ENCODE measurements at places on chromosomes 2 and 18. TPM values are rescaled to one million over a fixed set of nuclear protein-coding genes. Genes with fewer than 3 reads are reported as not detected.

GRCh38 chr2:186560254-186560653 is 29.6 kb upstream of the ITGAV start:
- no peak for DNase-seq

DNA sequence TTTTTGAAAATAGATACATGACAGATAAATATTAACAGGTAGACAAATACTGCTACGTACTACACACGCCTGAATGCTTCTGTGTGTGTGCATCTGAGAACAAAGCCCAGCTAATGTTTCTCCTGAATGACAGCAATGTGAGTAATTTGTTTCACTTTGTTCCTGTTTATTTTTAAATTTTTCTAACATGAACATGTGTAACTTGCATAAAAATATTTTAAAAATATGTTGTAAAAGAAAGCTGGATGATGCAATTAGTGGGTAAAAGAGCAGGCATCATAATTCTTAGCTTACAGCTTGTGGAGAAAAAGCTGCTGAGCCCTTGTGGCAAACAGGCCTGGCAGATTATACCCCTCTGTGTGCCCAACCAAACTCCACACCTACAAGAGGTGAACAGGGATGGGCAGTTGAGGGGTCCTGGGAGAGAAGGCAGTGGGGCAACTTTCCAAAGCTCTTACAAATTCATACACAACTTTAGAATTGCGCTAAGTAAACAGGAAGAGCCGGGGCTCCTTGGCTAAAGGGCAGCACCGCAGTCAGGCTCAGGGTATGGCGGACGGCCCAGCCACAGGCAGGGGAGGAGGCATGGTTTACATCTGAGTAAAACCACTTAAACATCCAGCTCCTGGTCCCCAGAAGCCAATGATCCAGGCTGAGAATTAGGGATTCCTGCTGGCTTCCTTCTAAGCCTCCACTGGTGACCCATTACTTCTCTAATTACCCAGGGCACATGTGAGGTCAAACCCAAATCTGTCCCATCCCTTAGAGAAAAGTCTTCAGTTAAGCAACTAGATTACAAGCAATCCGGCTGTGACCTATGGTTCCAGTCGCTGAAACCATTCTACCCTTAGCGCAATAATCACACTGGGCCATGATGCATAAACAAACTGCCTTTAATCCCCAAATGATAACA is 14.0 kb downstream of the PXDN start:
- DNase-seq = peak; percentile 93

DNA sequence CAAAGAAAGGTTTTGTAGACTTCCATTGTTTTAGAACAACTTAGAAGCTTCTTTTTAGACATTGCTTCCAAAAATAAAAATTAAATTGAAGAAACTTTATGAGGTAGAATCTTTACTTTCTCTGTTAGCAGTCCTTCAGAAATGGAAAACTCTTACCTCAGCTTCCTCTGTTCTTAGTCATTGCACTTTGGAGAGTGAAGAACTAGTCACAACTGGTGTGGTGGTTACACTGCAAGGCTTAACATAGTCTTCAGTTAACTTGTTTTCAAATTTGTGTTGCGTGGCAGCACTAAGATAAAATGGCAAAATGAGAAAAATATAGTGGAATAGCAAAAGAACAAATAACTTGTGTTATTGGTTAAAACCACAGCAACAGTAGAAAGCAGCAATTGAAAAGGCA is 332.6 kb downstream of the KIAA1328 start:
- DNase-seq = no peak

DNA sequence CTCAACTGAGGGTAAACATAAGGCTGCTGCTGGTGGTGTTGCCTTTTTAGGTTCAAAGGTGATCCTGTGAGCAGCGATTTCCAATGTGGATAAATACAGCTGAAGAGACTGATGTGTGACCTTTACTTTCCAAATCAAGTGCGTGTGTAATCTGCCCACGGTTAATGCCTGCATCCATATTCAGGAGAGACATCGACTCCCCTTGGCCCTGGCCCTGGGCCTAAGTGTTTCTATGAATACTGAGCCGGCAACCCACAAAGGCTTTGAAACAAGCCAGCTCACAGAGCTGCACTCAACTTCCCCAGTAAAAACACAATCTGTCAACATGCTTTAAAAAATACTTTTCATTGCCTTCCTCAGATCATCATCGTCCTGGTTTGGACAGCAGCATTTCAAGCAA is 1026.6 kb downstream of the TMEM182 start:
- DNase-seq = no peak

DNA sequence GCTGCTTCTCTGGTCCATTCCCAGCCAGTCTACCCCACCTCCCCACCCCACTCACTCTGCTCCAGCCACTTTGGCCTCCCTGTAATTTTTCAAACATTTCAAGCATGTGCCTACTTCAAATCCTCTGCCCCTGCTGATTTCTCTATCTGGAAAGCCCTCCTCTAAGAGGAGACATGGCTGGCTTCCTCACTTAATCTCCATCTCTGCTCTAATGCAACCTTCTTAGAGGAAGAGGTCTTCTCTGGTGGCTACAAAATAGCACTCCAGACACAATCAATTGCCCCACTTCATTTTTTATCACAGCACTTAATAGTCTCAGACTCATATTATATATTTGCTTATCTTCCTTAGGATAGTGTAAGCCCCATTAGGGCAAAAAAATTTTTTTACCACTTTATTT is 161.1 kb upstream of the SLC39A10 start:
- no peak for DNase-seq

- peak; percentile 92 for DNase-seq
Observed at GRCh38 chr2:156565066-156565710, 129.0 kb downstream of the GPD2 start.

DNA sequence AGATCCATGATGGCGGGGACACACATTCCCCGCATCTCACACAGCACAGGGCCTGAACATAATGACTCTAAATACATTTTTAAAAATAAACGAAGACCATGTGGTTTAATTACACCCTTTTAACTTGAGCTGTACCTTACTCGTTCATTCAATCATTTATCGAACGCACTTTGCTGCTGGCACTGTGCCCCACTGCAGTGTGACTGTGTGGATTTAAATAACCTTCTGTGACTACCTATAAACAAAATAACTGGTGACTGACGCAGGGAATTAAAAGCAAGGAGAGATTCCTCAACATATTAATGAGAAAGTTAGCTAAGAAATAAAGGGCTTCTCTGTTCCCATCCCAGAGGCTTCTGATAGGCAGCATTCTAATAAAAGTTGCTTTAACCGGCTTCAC is 10.9 kb upstream of the FZD7 start:
- DNase-seq = no peak

GRCh38 chr2:138474100-138474825 is 27.3 kb upstream of the SPOPL start:
- no peak for DNase-seq

DNA sequence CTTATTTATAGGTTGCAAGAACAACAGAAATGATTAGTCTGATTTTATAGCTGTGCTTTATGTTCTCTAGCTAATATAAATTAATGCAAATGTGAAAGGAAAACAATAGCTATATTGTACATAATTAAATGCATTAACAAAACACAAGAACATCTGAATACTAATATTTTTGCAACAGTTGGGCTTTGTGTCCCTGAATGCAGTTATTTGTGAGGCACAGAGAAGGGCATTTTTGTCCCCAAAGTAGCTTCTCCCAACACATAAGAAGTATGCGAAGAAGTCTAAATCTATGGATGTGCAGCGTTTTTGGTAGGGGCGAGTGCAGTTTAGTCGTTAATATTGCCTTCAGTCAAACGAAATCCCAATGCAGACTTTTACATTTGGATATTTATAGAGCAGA is 110.0 kb downstream of the MBP start:
- DNase-seq = no peak

DNA sequence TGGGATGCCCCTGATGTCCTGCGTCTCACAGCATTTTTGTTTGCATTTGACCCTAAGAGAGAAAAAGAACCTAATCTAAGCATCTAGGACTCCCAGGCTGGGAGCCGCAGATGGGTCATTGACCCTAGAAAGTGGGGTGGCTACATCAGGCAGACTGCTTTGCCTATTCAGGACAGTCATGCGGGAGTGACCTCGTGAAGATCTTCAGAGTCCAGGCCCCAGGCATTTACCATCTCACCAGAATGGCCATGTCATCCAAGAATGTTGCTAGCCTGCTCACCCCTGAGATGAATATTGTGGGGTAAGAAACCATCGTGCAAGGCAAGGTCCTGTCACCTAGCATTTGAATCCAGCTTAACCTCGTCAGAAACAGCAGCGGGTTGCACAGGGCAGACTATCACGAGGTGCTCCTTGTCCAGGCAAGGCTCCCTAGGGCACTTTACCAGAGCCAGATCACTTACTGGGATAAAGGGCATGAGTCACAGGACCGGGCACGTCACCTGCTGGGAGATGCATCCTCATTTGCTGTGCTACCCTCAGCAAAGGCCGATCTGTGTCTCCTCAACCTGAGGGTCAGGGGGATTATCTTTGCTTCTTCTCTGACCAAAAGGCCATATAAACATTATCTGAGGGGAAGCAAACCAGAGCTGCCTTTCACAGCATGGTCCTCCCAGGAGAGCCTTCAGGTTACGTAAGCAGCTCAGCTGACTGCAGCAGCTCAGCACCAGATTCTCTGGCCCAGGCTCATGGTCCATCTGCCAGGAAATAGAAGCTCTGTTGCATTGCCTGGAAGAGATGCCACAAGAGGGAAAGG is 162.3 kb downstream of the ACKR3 start:
- DNase-seq = peak; percentile 76

DNA sequence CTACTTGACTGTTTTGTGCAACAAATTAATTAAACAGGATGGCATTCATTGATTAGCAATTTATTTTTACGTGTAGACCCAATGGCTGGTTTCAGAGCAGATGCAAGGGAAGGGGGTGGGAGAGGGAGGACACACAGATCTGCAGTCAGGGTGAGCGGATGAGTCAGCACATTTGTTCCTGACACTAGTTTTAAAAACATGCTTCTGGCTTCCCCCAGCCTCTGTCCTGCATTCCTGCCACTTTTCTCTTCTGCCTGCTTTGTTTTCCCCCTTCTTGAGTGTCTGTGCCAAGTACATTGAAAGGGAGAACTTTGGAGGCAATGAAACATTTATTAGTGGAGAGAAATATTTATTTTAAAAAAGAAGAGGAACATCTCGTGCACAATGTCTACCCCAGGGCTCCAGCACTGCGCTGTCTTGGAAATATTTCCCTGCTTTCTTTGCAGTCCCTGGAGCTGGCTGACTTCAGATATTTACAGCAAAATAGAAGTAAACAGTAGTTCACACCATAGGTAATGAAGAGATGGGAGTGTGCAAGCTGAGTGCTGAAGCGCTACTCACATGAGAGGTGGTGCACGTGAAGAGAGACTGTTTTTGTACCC is 52.2 kb downstream of the NRP2 start:
- peak; percentile 83 for DNase-seq

GRCh38 chr18:66623821-66624220 is 19.9 kb upstream of the CDH19 start:
- DNase-seq = no peak

DNA sequence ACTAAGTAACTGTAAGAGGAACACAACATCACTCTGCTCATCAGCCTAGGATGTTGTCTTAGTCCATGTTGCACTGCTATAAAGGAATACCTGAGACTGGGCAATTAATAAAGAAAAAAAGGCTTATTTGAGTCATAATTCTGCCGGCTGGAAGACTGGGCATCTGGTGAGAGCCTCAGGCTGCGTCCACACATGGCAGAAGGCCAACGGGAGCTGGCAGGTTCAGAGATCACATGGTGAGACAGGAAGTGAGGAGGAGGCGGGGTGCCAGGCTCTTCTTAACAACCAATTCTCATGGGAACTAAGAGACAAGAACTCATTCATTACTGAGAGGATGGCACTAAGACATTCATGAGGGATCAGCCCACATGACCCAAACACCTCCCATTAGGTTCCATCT is 46.8 kb downstream of the EPG5 start:
- DNase-seq = peak; percentile 93

DNA sequence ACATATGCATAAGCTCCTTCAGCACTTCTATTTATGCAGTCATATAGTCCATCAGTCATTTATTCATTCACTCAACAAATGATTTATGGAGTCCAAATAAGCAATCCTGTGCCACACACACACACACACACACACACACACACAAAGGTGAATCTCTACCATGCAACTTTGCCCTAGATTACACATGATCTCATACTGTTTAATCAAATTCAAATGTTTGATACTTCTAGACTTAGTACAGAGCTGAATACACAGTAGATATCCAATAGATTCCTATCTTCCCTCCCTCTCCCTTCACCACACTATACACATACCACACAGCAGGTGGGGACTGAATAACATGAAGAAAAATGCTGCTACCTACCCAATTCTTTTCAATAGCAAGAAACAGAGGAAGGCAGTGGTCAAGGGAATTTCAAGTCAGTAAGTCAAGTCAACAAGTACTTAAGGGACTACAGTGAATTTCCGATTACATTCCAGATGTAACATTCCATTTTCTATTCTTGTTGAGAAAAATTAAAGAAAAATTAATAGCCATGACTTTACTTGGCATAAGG is 65.4 kb downstream of the EPG5 start:
- DNase-seq = no peak

- DNase-seq = no peak
Observed at GRCh38 chr2:240186191-240186725, 45.8 kb upstream of the OTOS start.

- DNase-seq = no peak
Observed at GRCh38 chr18:60493066-60493465, 120.5 kb upstream of the MC4R start.

GRCh38 chr18:4125224-4125623 is 329.9 kb downstream of the DLGAP1 start:
- DNase-seq = no peak

GRCh38 chr2:127093648-127094210 is 13.2 kb downstream of the BIN1 start:
- no peak for DNase-seq

GRCh38 chr2:215729985-215730620 is 283.2 kb downstream of the MREG start:
- no peak for DNase-seq

GRCh38 chr18:76042511-76042910 is 452.5 kb downstream of the ZNF516 start:
- no peak for DNase-seq

DNA sequence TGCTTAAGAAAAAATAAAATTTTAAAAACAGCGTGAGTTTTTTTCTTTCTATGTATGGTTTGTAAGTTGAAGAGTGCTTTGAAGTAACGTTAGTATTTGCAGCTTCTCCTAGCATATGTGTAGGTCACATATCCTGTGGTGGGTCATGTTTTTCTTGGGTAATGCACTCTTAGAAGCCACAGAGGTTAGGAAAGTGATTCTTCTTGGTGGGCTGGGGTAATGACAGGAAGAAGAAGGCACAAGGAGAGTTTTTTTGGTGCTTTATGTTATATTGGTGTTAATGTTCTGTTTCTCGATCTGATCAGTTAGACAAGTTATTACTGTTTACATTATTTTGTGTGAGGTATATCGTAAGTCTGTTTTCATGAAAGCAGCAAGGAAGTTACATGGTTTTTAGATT is 109.0 kb downstream of the ICA1L start:
- no peak for DNase-seq

Gene ANKRD30BL
- not detected for total RNA-seq

Gene PTPRN
- total RNA-seq = 3.2 TPM

Gene EPAS1
- 12.3 TPM for total RNA-seq

Gene KRTCAP3
- total RNA-seq = 0.48 TPM

Gene DSG1
- not detected for total RNA-seq

Gene SH2D6
- not detected for total RNA-seq

Gene HOXD4
- total RNA-seq = 7.2 TPM

Gene PJVK
- total RNA-seq = not detected

Gene CCDC102B
- 10.1 TPM for total RNA-seq
